Kidney epithelial cell (primary cell): ENCODE measurements at places on chromosomes 12 and 14.

GRCh38 chr12:90974286-90974685 is 19.3 kb upstream of the CCER1 start:
- no peak for DNase-seq

GRCh38 chr14:22200977-22201605 is 387.9 kb downstream of the DAD1 start:
- no peak for DNase-seq

DNA sequence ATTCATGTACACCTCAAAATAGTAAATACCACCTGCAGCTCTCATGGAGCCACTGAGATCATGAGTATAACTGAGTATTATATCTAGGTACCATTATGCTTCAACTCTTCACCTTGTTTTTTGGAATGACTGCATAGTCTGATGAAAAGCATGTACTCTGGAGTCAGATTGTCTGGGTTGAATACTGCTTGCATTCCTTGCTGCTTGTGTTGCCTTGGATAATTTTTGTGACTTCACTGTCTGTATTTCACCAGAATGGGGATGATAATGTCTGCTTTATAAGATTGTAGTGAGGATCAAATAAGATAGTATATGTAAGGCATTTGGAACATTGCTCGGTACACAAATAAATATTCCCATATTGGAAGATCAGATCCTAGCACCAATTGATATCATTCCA is 54.2 kb downstream of the SUSD6 start:
- DNase-seq = no peak

DNA sequence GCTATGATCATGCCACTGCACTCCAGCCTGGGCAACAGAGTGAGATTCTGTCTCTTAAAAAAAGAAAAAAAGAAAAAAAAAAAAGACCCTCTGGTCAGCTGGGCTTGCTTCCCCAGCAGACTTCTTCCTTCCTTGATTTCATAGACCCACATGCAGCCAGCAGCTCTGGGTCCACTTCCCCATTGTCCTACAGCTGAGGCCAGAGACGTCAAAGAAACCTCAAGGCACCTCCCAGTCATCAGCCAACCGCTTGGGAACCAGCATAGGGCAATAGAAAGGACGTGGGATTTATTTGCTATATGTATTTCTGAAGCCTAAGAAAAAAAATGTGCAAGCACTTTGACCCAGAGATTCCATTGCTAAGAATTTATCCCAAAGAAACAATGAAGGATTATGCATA is 35.4 kb upstream of the SPPL3 start:
- no peak for DNase-seq

- DNase-seq = no peak
Observed at GRCh38 chr14:21056520-21057163, 980 bp upstream of the RNASE8 start.

DNA sequence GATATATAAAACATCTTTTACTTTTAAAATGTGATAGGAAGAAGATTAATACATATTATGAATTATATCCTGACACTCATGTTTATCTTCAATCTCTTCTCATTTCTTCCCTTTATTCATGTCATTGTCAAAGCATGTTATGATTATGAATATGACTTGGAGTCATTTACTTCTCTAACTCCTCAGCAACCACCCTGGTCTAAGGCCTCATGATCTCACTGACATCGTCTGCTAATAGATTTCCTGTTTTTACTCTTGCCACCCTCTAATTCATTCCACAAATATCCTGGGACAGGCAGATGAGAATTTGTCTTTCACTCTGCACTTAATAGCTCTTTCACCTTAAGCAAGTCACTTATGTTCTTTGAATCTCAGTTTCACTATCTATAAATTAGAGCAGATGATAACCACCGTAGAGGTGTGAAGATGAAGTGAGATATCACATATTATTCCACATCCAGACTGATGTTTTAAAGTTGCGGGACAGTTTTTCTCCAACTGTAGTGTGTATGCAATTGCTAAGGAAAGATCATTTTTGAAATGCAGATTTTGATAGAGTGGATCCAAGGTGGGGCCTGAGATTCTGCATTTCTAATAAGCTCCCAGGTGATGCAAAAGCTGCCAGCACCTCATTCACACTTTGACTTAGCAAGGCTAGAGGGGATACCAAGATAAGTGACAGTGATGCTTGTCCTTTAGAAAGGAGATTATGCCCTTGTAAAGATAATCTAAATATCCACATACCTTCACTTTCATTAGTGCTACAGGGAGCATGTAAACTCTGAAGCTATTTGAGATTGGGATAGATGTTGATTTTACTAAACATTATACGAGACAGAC is 3.3 kb upstream of the IAPP start:
- DNase-seq = no peak

DNA sequence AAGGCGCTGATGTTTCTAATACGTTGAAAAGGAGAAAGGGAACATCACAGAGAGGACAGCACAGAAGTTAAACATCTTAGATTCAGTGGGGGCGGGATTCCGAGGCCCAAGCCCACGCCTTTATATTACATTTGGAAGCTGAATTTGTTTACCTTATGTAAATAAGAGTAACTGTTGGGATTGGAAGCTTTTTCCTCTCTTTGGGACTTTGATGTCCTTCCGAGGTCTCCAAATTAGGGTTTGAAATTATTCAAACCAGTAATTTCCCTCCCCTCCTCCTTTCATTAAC is 6.4 kb downstream of the FOXA1 start:
- no peak for DNase-seq

GRCh38 chr14:76755610-76756370 is 5.5 kb upstream of the VASH1 start:
- no peak for DNase-seq

GRCh38 chr12:124754949-124755800 is 108.5 kb downstream of the SCARB1 start:
- no peak for DNase-seq
